ENCODE measurements at places on chromosomes 4 and X. TPM values are rescaled to one million over a fixed set of nuclear protein-coding genes. Genes with fewer than 3 reads are reported as not detected.
A peak's percentile ranks its signal among the peaks of the same experiment; 100 is the strongest.

GPR119 gene
- not detected for total RNA-seq

ANXA3 gene
- 7.5 TPM for total RNA-seq

SPRY1 gene
- total RNA-seq, result 71.1 TPM

NHS gene
- total RNA-seq, result 1.5 TPM

SPATA18 gene
- total RNA-seq, result 2.7 TPM

ZCCHC18 gene
- 2.3 TPM for total RNA-seq

SLC16A2 gene
- total RNA-seq, result 18.9 TPM

DUSP21 gene
- not detected for total RNA-seq

IQSEC2 gene
- 11.3 TPM for total RNA-seq

LARP7 gene
- total RNA-seq, result 44.7 TPM

VCX3B gene
- not detected for total RNA-seq

DNA sequence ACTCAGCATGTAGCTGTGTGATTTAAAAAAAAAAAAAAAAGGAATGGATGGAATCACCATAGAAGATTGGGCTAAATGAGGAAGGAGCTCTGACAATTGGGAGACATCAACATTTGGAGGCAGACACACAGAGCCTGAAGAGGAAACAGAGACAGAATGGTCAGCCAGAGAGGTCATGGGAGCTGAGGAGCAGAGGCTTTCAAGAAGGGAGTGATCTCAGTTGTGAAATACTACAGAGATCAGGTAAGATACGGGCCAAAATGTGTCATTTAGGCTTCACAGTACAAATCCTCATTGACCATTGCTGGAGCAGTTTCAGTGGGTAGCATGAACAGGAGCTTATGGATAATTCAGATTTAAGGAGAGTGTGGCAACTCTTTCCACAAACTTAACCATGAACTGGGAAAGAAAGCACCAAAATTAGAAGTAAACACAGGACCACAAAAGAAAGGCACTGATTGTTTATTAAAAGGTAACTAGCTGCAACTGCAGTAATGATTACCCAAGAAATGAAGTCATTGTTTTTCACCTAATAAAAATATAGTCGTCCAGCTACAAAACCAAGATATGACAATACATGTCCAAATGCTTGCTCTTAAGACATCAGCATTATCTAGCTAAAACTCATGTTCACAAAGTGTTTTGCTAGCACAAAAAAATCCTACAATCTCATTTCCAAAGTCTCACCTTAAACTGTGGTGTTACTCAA, 203.2 kb downstream of the DHX15 start:
- DNase-seq, result no peak

DNA sequence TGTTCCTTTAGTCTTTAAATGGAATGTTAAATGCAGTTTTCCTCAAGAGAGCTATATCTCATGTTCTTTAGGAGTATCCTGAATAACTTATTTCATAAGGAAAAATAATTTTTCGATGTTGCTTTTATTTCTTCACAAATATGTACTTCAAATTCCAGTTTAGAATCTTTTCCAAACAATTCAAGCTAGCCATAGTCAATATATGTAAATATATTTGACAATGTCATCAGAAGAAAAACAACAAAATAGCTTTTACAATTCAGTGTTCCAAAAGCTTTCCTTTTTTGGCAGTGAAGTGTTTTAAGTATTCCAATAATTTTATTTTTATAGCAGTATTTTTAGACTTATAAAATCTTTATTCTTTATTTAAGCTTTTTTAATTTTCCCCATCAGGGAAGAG, 1532.0 kb downstream of the PCDH18 start:
- peak; percentile 73 for DNase-seq

DNA sequence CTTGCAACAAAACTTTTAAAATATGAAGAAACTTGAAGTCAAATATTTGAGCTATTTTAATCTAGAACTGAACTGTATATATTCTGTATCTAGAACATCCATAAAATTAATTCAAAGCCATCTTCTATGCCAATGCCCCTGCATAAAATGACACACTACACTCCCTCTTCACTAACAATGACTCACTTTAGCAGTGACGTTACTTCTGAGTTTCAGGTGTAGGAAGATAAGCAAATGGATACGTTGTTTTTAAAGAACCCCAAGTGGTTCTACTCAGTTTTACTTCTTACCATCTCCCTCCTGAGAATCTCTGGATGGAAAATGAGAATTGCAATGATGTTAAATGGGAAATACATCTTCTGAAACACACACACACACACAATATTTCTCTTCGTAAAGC, 45.2 kb downstream of the CXXC4 start:
- no peak for DNase-seq

DNA sequence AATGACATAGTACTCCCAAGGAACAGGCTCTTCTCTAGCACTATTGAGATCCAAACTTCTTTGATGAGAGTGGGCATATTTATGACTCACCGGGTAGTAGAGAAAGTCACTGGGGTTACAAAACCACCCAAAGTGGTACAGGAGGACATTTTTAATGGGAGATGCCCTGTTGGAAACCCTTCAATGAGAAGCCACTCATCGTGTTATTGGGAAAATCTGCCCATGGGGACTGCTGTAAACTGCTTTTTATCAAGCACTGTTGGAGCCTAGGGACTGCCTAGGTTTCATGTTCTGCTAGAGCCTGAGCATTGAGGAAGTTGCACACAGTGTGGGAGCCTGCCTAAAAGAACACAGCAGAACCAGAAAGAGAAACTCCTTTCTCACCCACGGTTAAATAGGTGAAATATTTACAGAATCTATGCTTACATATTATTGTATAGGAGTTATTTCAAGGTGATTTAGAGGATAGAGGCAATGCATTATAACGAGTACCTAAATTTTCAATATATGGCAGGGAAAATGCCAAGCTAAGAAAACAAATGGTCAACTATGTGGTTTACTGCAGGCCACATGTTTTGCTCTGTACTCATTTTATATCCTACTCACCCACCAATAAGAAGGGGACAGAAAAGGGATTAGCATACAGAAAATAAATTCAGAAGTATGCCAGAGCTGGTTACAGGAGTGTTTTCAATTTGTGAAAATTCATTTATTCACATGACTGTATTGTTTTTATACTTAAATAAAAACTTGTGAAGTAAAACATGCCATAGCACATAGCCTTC, 559.1 kb downstream of the FSTL5 start:
- peak; percentile 10 for DNase-seq

GRCh38 chrX:10159145-10159468, 2.3 kb downstream of the CLCN4 start:
- no peak for DNase-seq

DNA sequence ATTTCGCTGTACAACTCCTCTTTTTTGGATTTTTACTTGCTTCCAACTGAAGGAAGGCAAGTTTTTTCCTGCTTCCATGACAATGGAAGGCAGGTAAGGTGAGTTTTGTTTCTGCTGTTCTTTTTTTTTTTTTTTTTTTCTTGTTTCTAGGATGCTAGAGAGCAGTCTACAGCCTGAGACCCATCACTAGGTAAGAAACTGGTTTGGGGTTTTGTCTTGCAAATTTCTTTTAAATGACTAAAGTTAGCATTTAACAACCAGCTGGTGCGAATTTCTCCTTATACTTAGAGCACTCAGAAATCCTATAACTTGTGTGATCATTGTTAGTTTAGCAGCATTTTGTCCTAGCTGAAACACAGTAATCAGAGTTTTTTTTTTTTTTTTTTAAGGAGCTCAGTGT, 378.4 kb upstream of the CNKSR2 start:
- DNase-seq, result no peak

- no peak for DNase-seq
Measured at GRCh38 chrX:43266487-43266886, 389.6 kb upstream of the MAOA start.

DNA sequence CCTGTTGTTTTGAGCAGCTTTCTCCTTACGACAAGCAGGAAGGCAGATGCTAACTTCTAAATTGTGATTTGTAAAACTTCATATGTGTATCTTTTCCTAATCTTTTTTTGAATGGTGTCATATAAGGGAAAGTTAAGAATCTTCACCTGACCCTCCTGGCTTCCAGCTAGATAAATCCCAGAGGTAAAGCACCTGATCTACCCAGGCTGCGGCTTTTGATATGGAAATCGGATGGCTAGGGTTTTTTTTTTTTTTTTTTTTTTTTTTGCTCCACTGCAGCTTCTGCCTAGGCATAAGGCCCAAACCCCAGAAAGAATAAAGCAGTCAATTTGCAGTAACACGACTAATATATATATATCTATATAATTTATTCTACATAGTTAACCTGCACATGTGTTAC, 10.0 kb downstream of the MAB21L2 start:
- DNase-seq, result no peak

DNA sequence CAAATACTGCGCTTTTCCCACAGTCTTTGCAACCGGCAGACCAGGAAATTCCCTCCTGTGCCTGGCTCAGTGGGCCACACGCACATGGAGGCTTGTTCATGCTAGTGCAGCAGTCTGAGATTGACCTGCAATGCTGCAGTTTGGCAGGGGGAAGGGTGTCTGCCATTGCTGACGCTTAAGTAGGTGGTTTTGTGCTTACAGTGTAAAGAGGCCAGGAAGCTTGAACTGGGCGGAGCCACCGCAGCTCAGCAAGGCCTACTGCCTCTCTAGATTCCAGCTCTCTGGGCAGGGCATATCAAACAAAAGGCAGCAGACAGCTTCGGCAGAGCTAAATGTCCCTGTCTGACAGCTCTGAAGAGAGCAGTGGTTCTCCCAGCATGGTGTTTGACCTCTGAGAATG, 390.5 kb upstream of the TECRL start:
- no peak for DNase-seq

- peak; percentile 61 for DNase-seq
Measured at GRCh38 chr4:168633496-168633895, 136.6 kb downstream of the PALLD start.

DNA sequence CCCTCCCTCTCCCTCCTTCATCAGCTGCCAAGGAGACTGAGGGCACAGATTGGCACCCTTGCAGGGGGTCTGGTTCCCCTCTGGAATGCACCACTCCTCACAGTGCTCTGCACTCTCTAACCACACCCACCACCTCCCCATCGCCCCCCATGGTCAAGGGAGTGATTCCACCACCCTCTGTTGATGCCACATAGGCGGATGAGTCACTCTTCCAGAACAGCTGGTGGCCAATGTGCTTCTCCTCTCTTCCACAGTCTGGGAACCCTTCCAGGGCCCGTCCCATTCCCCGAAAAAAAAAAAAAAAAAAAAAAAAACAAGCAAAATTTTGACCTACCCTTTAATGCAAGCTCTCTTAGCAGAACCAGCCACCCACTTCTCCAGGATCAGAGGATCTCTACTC, 341.3 kb upstream of the KLF3 start:
- DNase-seq, result peak; percentile 79

DNA sequence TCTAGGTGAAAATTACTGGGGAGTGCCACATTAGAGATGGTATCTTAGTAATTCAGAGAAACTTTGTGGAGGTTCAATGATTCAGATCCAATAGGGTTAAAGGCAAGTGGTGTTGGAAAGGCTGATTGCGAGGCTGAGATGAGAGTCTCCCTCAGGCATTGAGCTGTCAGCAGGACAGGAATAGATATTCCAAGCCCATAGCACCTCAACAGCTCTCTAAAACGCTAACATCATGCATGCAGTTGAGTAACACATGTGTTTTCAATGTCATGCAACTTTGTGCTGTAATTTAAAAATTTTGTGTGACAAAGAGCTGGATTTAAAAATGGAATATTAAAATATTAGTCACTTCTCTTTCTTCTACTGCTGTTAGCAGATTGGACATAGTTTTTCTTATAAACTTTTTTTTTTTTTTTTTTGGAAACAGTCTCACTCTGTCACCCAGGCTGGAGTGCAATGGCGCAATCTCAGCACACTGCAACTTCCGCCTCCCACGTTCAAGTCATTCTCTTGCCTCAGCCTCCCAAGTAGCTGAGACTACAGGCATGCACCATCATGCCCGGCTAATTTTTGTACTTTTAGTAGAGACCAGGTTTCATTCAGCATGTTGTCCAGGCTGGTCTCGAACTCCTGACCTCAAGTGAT, 173.5 kb upstream of the C1QTNF7 start:
- DNase-seq, result no peak

- DNase-seq, result no peak
Measured at GRCh38 chr4:136637071-136637777, 895.1 kb downstream of the PCDH18 start.
